Uterus (tissue), 4 donors: ENCODE measurements at places on chromosomes 12 and 14. TPM values are rescaled to one million over a fixed set of nuclear protein-coding genes. Genes with fewer than 3 reads are reported as not detected.
A peak's percentile ranks its signal among the peaks of the same experiment; 100 is the strongest.

The HOXC5 gene
- 3.5 TPM for total RNA-seq

The SLC6A13 gene
- total RNA-seq = not detected

The RPL10L gene
- not detected for total RNA-seq

GRCh38 chr12:101828463-101829196 is 2.1 kb downstream of the GNPTAB start:
- H3K27ac ChIP-seq = no peak overlapping the region
- no peak overlapping the region for H3K4me3 ChIP-seq
- no peak for DNase-seq
- no peaks in the 10 kb centered on the region for H3K27me3 ChIP-seq
- H3K4me1 ChIP-seq = no peaks in the 10 kb centered on the region

DNA sequence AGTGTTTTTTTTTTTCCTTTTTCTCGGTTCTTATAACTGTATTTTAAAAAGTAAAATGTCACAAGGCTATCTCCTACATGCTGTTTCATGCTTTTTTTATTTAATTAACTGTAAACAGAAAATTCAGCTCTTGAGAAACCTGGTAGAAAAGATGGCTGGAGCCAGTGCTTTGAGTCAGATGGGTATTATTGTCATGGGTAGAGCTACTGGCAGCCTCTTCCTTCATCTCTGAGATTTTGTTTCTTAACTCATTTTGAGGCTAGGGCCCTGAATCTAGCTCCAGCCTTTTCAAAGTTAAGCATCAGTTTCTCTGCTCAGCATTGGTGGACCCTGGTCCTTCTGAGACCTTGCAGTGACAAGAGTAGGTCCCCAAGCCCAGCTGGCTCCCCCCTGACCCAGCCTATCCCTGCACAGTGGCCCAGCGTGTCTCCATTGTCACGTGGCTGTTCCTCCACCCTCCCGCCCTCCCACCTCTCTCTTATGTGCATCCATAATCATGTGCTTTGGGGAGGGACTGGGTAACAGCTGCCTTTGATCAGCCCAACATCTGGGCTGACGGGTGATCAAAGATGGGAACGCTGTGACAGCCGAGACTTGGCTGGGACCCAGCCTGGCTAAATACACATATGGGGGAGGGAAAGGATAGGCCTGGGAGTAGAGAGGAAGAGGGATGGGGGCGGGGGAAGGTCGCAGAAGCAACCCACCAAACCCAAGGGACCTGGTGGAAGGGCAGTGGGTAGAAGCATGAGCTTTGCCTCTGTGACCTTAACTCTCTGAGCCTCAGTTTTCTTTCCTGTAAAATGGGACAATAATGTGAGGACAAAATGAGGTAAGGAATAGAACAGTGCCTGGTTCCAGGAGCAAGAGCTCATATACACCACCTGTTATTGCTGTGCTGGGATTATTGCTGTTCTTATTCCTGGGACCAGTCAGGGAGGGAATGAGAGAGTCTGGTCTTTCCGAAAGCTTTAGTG is 24.4 kb upstream of the RBM19 start:
- no peak overlapping the region for H3K27ac ChIP-seq
- H3K27me3 ChIP-seq = no peaks in the 10 kb centered on the region
- H3K4me1 ChIP-seq = no peaks in the 10 kb centered on the region
- no peaks in the 10 kb centered on the region for H3K36me3 ChIP-seq
- H3K4me3 ChIP-seq = no peak overlapping the region

The KIF26A gene
- total RNA-seq = 5.9 TPM

- peak; percentile 13 for DNase-seq
- no peak overlapping the region for H3K4me3 ChIP-seq
- H3K27ac ChIP-seq = no peak overlapping the region
- no peaks in the 10 kb centered on the region for H3K27me3 ChIP-seq
Measured at GRCh38 chr14:101187816-101188570, 284.5 kb upstream of the RTL1 start.

GRCh38 chr12:76303989-76304460 is 44.2 kb downstream of the BBS10 start:
- no peaks in the 10 kb centered on the region for H3K27me3 ChIP-seq
- no peaks in the 10 kb centered on the region for H3K4me1 ChIP-seq
- H3K4me3 ChIP-seq = no peak overlapping the region
- no peak overlapping the region for H3K27ac ChIP-seq
- no peaks in the 10 kb centered on the region for H3K36me3 ChIP-seq
- no peak for DNase-seq
